AG09309 (cell line): ENCODE measurements at places on chromosomes 2 and 18.

DNA sequence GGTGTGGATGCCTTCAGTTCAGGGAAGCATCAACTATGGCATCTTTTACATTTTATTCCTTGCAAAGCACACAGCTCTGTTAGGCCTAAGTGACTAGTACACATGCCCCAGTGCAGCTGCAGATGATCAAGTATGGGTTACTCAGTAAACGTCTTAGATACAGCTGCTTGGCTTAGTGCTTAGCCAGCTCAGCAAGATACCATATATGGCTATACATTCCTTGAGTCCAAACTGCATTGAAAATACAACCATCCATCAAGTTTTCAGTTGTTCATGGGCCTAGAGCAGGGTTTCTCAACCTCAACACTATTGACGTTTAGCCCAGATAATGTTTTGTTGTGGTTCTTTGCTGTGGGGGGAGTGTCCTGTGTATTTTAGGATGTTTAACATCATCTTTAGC lies 769.9 kb downstream of the TSN start:
- DNase-seq = no peak

GRCh38 chr2:7539760-7540159 lies 622.5 kb downstream of the RNF144A start:
- peak; percentile 56 for DNase-seq

- no peak for DNase-seq
Observed at GRCh38 chr2:134021830-134022524, 231.9 kb upstream of the MGAT5 start.

DNA sequence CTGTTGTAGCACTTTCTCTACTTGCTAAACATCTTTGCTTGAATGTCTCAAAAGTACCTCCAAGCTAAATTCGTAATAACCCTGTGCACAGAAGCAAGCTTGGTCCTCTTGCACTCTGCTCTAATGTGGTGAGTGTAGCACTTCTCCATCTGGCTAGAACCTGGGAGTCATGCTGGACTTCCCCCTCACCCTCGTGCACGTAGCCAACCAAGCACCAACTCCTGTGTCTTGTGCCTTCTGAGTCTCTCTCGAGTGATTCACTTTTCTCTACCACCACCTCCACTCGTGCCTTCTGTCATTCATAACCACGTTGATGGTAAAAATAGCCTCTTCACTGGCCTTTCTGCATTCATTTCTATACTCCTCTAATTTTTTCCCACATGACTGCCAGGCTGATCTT lies 91.9 kb upstream of the KCNE4 start:
- no peak for DNase-seq

DNA sequence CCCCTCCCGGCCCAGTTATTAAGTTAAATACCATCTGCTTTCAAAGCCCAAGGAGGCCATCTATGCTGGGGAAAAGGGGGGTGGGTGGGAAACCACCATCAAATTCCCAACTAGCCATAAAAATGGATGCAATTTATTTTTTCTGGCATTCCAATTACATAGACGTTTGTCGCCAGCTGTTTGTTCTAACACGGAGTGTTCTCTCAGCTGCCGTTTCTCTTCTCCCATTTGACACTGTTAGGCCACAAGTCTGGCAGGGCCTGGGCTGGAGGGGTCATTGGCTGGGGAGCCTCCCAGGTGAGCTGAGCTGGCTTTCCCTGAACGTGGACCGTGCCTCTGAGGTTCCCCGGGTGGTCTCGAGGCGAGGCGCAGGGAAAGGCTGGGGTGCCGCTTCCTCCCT lies 16.6 kb downstream of the ATOH8 start:
- no peak for DNase-seq

- no peak for DNase-seq
Observed at GRCh38 chr2:29733965-29734364, 187.4 kb downstream of the ALK start.

- DNase-seq = peak; percentile 61
Observed at GRCh38 chr2:216195565-216196029, 86.4 kb downstream of the XRCC5 start.

DNA sequence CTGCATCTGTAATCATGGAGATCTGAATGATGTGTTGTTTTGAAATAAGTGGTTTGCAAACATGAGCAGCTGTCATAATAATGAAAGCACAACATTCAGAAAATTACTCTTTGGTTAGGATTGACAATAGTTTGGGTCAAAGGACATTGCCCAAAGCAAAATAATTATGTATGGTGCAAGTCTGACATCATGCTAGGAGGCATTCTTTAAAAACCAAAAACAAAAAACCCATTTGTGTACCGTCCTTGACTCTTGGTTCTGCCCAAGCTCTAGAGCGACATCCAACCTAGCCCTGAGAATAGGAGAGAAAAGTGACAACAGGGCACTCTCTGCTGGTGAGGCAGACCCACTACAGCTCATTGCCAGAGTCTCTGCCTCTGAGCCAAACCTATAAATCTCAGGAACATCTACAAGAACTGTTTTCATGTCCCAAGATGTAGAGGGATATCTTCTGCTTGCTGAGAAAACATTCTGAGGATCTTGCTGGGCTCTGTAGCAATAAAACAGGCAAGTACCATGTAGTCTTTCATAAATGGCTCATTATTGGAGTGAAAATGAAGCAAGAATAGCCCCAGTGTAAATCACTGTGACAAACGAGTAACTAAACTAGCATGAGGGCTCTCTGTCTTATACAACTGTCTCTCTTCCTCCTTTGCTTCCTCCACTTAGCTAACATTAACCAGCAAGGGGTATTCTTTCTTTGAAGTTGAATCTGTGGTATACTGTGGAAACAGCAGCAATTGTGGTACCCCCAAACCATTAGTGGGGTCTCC lies 266.8 kb upstream of the CXCR4 start:
- peak; percentile 1 for DNase-seq

DNA sequence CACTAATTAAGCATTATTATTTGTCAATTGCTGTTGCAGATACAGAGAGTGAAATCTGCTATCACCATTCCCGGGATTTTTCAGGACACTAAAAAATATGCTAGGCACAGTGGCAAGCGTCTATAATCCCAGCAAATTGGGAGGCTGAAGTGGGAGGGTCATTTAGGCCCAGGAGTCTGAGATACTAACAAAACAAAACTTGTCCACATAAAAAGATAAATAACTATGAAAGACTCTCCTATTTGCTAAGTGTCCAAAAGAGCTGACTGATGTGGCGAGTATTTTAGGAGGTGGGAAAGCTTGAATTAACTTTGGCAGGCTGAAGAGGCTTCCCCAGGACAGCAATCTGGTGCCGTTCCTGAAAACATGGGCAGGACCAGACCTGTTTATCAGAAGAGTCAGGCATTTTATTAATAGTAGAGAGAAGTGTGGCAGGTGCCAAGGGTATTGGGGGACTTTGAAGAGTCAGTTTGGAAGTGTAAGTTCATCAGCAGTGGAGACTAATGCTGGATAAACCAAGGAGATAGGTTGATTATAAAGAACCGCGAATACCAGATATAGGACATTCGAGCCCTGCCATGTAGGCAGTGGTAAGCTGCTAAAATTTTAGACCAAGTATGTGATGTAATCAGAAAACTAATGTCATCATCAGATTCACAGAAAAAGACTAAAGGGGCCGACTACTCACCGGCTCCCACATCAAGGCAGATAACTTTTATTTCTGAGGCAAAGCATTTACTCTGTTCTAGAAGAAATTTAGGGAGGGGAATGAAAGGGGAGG lies 201.8 kb downstream of the EPHA4 start:
- DNase-seq = no peak

GRCh38 chr18:41999751-42000150 lies 44.7 kb downstream of the PIK3C3 start:
- no peak for DNase-seq

DNA sequence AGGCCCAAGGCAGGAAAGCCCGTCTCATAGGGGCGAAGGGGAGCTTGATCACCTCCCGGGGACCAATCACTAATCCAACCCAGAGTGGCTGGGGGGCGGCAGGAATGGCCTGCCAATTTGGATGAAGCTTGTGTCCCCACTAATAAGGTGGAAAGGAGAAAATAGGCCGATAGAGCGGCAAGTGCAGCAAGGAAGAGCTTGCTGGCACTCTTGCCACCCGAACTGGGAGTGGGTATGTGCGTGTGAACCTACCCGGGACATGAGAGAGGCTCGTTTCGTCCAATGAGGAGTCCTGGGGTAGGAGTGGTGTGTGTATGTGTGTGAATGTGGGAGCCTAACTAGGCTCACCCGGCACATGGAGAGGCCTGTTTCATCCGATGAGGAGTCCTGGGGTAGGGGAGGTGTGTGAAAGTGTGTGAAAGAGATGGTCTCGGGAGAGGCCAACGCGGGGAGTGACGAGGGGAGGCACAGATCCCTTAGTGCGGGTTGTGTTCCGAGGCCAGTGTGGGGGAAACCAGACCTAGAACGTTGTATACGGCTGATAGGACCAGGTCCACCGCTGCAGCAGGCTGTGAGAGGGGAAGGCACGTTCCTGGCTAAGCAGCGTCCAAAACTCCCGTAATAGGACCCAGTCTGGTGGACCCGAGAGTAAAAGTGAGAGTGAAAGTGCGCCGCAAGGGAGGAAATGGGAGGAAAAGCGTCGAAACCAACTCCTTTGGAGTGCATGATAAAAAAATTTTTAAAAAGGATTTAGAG lies 47.1 kb upstream of the SELENOI start:
- no peak for DNase-seq

DNA sequence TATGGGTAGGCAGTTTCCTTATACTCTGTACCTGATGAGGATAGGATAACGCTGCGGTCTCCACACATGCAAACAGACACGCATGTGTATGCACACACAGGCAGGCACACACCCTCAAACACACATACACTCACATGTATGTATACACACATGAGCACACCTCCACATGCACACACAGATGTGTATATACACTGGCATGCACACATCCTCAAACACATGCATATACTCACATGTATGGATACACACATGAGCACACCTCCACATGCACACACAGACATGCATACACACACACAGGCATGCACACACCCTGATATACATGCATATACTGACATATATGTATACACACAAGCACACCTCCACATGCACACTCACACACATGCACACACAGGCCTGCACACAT lies 267.8 kb upstream of the HDAC4 start:
- DNase-seq = no peak

- DNase-seq = no peak
Observed at GRCh38 chr2:159130302-159130701, 156.2 kb downstream of the WDSUB1 start.

GRCh38 chr2:26927221-26927620 lies 43.2 kb upstream of the MAPRE3 start:
- DNase-seq = no peak

DNA sequence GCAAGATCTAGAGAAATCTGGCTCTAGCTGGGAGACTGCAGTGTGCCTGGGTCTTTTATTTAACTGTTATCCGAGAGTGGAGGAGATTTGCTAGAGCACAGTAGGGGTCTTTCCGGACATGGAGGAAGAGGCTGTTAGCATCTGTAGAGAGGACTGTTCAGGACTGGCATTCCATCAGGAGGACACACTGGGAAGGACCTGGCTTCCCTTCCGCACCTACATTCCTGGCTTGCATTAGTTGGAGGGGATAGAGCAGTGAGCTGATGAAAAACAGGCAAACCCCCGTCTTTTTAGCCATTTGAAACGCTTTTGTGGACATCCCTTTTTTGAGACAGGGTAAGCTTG lies 874 bp upstream of the PIEZO2 start:
- DNase-seq = no peak

GRCh38 chr2:73827018-73827417 lies 1.7 kb upstream of the STAMBP start:
- DNase-seq = no peak

DNA sequence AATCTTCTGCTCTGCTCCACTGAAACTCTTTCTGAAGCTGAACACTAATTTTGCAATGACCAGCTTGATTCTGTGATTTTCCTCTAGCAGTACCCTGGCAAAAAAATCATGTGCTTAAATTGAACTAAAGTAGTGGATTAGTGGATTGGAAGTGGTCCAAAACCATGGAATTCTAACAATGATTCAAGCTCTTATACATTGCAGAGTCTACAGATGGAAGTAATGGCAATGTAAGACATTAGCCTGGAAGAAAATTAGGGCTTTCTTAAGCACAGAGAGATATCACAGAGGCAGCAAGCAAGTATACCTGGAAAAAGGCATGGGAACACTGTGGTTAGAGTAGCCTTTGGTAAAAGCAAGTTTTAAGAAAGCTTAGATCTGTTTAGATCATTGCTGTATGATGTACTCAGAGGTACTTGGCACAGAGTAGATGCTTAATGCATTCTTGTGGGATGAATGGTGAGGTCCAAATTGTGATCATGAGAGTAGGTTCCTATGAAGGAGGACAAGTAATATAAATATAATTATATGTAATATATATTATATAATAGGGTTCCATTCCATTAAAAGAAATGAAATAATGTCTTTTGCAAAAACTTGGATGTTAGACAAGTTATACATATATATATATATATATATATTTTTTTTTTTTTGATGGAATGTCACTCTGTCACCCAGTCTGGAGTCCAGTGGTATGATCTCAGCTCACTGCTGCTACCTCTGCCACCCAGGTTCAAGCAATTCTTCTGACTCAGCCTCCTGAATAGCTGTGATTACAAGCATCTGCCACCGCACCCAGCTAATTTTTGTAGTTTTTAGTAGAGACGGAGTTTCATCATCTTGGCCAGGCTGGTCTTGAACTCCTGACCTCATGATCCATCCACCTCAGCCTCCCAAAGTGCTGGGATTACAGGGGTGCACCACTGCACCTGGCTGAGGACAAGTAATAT lies 172.2 kb upstream of the SCN7A start:
- no peak for DNase-seq

GRCh38 chr2:5359397-5359796 lies 332.8 kb upstream of the SOX11 start:
- no peak for DNase-seq

DNA sequence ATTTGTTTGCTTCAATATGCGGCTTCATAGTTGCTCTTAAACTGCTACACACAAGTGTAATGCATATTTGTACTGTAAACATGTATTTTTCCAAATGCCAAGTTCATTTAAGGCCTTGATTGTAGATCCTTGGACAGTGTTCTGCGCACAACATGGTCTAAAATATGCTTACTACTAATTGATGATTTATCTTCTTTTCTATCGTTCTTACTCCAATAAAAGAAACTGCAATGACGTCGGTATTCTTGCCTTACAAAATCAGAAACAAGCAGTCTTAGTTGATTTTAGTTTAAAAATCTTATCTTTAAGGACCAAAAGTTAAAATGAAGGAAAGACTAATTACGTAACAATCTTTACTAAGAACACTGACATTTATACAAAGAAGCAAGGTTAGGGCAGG lies 224.3 kb upstream of the SMAD7 start:
- no peak for DNase-seq

GRCh38 chr2:144944546-144945220 lies 424.8 kb upstream of the ZEB2 start:
- DNase-seq = no peak

DNA sequence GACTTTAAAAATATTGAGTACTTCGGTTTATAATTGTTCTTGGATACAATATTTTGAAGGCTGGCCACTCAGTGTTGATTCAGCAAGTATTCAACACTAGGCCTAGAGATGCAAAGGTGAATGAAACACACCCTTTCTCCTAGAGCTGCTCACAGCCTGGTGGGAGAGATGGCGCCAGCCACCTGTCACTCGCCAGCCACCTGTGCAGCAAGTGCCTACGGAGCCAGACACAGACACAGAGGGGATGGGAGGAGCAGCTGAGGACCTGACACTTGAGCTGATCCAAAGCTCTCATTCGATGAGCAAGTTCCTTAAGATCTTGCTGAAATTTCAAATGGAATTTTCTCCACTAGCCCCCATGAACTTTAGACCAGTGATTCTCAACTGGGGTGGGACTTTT lies 151.1 kb upstream of the RIOK3 start:
- no peak for DNase-seq

- DNase-seq = no peak
Observed at GRCh38 chr2:42114091-42114490, 55.1 kb upstream of the EML4 start.
